Activated naive CD8-positive, alpha-beta T cell treated with anti-CD3 and anti-CD28 coated beads, Interleukin-2, amount 10 ng/mL, durations not matched to agents 7 days and 5 days (primary cell): ENCODE measurements at places on chromosomes 11 and 22. TPM values are rescaled to one million over a fixed set of nuclear protein-coding genes. Genes with fewer than 3 reads are reported as not detected.

DNA sequence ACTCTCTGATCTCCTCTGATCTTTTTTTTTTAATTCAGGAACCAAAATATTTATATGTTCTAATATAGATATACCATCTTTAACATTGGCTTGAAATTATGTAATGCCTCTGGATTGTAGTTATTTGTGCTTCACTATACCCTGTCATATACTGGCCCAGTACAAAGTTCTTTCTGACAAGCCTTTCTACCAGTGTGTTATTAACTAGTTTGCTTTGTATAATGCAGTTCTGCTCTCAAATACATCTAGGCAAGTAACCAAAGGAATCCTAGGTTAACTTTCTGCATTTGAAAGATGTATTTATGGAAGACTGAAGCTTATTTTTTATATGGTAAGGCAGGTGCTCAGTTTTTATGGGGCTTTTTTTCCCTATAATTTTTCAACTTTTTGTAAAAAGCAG lies 36.1 kb downstream of the ARHGEF12 start:
- DNase-seq, result no peak

The MRGPRX3 gene
- total RNA-seq, result not detected

- no peak for DNase-seq
Measured at GRCh38 chr11:70109006-70109405, 30.9 kb downstream of the ANO1 start.

GRCh38 chr11:65129649-65130441 lies 4.5 kb downstream of the SYVN1 start:
- peak; percentile 13 for DNase-seq

The PACSIN3 gene
- total RNA-seq, result 1.3 TPM

DNA sequence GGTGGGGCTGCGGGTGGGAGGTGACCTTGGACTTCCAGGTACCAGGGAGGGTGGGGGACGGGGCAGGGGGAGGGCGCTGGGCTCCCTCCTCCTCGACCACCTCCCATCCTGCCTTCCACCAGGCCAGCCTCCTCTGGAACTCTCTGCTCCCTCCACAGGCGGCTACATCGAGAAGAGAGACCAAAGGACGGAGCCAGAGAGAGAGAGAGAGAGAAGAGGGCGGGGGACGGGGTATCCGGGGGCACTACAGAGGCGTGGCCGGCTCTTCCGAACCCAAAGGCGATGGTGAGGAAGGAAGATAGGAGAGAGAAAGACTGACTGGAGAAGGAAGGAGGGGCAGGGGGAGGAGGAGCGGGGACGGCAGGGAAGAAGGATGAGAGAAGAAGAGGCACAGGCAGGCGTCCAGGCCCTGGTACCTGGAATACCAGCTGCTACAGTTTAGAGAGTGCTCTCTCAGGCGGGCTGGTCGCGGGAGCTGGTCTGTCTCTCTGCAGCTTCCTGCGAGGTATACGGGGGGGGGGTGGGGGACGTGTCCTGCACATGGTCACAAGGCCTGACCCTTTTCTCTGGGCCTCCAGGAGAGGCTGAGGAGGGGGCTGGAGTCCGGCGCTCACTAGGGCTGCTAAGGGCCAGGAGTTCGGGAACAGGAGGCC lies 38.0 kb downstream of the IGSF9B start:
- no peak for DNase-seq

DNA sequence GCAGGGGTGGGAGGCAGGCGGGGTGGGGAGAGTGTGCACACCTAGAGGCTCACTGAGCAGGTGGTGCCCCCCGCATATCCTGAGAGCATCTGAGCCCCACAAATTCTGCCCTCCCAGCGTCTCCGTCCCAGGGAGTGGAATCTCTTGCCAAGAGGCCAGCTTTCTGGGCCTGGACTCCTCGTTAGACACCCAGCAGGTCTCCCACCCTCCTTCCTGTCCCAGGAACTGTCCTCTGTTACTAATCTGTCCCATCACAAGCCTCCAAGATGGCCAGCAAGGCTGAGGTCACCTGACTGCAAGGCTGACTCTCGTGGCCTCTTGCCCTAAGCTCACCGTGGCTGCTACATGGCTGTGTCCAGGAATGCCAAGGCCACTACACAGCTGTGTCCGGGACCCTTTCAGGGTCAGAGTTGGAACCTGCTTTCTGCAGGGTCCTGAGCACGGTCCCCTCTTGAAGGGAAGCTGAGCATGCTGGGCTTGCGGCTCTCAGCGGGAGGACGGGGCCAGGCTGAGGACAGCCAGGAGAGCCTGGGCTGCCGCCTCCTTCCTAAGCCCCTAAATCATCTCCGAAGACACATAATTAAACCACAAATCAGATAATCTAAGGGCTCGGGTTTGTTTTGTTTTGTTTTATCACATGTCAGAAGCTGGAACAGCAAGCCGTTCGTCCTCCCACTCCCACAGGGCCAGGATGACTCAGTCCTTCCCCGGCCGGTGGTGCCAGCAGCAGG lies 1327.3 kb downstream of the TBC1D22A start:
- DNase-seq, result no peak

DNA sequence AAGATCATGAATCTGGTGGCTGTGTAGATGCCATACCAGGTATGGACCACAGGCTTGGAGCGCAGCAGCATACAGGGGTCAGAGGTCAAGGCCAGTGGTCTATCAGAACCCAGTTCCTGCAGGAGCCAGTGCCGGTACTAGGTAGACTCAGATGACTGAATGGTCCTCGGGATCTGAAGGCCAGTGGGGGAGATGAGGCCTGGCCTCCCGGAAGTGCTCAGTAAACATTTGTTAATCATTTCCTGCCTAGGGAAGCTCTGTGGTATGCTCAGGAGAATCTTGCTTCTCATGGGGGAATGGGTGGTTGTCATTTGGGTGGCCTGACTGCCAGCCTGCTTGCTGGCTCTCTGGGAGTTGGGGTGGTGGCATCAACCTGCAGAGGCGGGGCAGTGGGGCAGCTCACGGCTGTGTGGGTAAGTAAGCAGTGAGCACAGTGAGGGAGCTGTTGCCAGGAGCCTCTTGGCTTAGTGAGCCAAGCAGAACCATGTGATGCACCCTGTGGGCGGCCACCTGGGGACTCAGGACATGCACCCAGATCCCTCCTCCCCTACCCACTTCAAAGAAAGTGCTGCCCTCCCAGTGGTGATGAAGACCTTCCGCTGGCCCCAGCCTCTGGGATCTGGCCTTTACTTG lies 33.0 kb downstream of the PTPRJ start:
- DNase-seq, result peak; percentile 57

DNA sequence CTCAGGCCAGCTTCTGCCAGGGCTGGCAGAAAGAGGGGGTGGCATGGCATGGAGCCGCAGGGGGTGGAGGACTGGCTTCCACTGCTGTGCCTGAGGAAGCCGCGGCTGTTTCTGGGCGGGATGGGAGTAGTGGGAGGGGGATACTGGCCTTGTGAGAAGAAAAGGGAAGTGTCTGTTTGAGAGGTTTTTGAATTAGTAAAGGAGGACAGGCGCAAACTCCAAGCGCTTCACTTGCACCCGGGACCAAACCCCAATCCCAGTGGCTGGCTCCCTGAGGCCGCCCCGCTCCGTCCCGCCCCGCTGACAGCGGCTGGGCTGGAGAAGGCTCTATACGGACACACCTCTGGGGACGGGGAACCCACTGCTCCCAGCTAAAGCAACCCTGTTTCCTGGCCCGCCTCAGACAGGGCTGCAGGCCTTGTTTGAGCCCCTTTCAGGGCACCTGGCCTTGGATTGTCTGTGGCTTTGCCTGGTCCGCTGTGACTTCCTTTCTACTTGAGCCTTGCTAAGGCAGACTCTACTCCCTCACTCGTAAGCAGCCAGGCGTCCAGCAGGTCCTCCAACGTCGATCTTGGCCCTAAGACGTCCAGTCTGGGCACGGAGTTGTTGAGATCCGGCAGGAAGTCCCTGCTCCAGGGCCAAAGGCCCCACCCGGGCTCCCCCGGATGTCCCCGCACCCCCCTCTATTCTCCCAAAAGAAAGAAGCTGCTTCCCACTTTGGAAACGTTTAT lies 2.2 kb downstream of the APOA1 start:
- DNase-seq, result no peak

DNA sequence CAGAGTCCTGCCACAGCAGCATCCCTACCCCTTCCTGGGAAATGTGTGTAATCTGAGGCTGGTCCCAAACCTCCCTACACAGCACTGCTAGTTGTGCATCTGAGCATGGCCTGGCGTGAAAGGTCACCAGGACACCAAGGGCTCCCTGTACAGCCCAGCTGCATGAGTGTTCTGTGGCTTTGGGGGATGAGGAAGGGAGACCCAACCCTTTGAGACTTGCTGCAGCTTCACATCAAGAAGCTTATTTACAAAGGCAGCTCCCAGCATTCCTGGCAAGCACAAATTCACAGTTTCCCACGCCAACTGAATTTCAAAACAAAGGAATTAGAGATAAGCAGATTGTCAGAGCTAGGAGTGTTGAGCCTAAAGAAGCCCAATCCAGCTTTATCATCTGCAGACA lies 32.2 kb downstream of the CSNK2A3 start:
- no peak for DNase-seq

DNA sequence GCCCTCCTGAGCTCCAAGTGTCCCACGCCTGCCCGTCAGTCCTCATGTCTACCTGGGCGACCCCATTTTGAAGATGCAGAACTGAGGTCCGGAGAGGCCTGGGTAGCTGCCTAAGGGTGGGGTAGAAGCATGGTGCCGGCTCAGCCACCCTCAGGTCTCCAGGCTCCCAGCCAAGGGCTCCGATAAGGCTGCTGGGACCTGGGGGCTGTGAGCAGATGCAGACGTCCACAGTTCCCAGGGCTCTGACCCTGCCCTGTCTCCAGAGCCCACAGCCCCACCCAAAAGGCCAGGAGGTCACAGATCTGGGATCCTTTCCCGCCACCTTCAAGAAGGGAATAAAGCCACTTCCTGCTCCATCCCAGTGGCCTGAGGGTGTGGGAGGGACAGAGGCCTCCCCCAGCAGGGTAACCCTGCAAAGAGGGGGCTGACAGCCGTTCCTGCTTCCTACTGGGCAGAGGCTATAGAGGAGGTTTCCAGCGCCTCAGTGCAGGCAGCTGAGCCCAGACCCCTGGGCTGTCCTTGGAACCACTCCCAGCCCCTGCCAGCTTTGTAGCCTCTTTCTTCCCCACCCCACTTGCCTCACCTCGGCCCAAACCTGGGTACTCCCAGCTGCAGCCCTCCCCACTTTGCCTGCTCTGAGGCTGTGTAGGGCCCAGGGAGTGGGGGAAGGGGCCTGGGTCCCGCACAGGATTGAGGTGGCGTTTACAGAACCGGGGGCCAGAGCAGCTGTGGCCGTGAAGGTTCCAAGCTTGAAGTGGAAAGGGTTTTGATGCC lies 85.5 kb downstream of the CDKN1C start:
- peak; percentile 15 for DNase-seq

- no peak for DNase-seq
Measured at GRCh38 chr22:17566776-17567175, 3.5 kb downstream of the SLC25A18 start.

GRCh38 chr22:20658433-20659222 lies 115.3 kb upstream of the SERPIND1 start:
- no peak for DNase-seq

DNA sequence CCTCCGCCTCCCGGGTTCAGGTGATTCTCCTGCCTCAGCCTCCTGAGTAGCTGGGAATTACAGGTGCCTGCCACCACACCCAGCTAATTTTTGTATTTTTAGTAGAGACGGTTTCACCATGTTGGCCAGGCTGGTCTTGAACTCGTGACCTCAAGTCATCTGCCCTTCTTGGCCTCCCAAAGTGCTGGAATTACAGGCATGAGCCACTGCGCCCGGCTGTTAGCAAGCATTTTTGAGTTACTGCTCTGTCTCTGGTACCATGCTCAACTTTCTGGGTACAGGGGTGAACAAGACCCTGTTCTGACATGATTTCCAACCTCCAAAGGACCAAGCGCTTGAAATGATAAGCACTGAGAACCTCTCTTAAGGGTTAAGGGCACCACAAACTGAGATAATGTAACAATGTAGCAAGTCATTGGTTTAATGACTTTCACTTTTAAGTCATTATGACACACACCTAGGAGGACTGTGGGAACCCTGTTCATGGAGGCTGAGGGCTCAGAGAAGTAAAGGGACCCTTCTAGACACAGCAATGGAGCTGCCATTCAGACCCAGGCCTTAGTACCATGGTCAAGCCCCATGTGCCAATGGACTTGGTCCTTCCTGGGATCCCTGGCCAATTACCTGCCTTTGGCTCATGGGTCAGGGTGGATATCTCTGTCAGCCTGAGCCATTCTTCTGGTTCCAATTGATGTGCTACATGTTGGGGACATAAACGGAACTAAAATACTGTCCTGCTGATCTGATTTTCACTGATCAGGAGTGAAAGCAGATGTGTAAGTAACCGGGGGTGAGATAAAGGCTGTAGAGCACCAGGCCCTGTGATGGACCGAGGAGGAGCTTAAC lies 11.6 kb downstream of the SLC3A2 start:
- no peak for DNase-seq
